ENCODE measurements at places on chromosomes 6 and 20.

- DNase-seq, result no peak
Observed at GRCh38 chr20:14234666-14235295, 102.6 kb downstream of the FLRT3 start.

- no peak for DNase-seq
Observed at GRCh38 chr6:37607944-37608343, 89.7 kb downstream of the MDGA1 start.

GRCh38 chr6:44989391-44989790 is 338.7 kb upstream of the RUNX2 start:
- no peak for DNase-seq

DNA sequence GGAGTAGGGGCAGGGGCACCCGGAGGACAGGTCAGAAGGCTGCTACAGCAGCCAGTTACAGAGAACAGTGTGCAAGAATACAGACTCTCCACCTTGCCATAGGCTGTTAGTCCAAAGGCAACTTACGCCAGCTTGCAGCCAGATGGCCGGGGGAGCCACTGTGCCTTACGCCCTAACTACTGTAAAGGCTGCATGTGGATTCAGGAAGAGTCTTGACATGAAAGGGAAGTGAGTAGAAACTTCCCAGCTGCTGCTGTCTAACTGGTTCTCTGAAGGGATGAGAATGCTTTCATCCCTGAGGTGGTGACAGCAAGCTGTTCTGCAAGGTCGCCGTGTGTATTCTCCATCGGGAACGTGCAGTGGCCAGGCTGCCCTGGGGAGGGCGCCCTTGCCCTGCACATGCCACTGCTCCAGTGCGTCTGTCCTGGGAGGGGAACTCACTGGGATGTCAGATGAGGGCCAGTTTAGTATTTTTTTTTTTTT is 46.1 kb downstream of the LYRM4 start:
- DNase-seq, result no peak

GRCh38 chr6:1399085-1399780 is 9.9 kb downstream of the FOXF2 start:
- no peak for DNase-seq
